ENCODE measurements at places on chromosomes 6 and 20.

DNA sequence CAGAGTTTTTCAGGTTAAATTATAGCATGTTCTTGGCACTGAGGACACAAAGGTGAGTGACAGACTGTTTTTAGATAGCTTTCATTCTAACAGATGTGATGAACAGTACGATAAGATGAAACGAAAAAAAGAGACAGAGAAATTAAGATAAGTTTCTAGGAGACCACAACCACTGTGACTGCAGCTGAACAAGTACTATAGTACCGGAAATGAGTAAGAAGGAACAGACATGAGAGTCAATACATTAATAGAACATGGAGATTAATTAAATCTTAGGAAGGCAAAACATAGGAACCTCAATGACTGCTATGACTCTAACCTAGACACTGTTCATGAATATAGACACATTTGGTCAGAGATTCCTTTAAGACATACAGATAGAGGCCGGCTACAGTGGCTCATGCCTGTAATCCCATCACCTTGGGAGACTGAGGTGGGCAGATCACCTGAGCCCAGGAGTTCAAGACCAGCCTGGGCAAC is 40.2 kb downstream of the HBS1L start:
- DNase-seq: no peak

DNA sequence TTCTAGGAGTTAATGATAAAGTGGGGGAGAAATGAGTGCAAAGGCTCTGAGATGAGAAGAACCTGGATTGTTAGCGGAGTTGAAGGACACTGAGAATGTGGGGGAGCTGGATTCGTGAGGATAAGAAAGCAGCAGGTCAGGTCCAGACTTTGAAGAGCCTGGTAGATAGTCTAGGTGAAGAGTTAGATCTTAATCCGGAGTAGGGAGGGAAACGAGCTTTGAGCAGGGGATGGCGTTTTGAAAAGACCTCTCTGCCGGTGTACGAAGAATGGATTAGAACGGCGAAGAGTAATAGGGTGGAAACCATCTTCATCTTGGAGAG is 487 bp upstream of the PHF20 start:
- no peak for DNase-seq

- no peak for DNase-seq
These were observed 11.4 kb upstream of the SOX12 start for GRCh38 chr20:313948-314347.

- DNase-seq: no peak
These were observed 132.1 kb downstream of the THEMIS start for GRCh38 chr6:127768745-127769144.

- no peak for DNase-seq
These were observed 378.1 kb downstream of the BTBD9 start for GRCh38 chr6:38261626-38262025.

GRCh38 chr6:4910037-4910760 is 93.6 kb downstream of the RPP40 start:
- DNase-seq: no peak

- no peak for DNase-seq
These were observed 2.0 kb upstream of the VARS1 start for GRCh38 chr6:31797588-31797987.

- no peak for DNase-seq
These were observed 143.6 kb downstream of the CD24 start for GRCh38 chr6:106830930-106831329.

- no peak for DNase-seq
These were observed 3.1 kb upstream of the KIF3B start for GRCh38 chr20:32274359-32274758.

DNA sequence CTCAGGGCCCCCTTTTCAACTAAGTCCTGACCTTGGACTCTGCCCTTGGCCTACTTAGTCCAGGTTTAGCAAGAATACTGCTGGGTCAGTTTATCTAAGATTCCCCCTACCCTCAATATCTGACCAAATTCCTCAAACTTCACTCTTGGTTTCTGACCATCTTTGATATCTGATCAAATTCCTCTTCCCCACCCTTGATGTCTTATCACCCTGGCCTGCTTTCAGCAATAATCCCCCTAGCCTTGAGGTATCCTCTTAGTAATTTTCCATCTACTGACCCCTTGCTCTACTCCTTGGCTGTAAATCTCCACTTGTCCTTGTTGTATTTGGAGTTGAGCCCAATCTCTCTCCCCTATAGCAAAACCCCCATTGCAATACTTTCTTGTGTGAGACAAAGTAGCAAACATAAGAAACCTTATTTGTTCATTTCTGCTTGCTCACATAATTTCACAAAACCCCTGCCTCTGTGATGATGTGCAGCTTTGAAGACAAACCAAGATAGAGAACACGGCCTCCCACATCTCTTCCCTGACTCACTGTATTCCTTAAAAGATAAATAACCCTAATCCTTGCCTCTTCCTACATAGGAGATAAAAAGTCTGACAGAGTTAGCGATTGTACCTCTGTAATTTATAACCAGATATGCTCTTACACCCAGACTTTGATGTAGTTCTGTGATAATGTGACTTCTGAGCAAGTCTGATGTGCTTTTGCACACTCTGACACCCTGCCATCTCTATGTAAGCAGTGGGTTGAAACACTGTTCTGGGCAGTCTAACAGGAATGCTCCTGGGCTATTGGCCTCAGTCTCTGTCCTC is 13.8 kb upstream of the IYD start:
- DNase-seq: no peak

GRCh38 chr6:142845143-142845571 is 99.8 kb downstream of the HIVEP2 start:
- DNase-seq: no peak

GRCh38 chr6:161082215-161082614 is 90.6 kb downstream of the MAP3K4 start:
- no peak for DNase-seq

GRCh38 chr6:145761584-145761983 is 26.3 kb upstream of the EPM2A start:
- DNase-seq: no peak

- DNase-seq: peak; percentile 44
These were observed 304.5 kb downstream of the CD83 start for GRCh38 chr6:14422061-14422460.

DNA sequence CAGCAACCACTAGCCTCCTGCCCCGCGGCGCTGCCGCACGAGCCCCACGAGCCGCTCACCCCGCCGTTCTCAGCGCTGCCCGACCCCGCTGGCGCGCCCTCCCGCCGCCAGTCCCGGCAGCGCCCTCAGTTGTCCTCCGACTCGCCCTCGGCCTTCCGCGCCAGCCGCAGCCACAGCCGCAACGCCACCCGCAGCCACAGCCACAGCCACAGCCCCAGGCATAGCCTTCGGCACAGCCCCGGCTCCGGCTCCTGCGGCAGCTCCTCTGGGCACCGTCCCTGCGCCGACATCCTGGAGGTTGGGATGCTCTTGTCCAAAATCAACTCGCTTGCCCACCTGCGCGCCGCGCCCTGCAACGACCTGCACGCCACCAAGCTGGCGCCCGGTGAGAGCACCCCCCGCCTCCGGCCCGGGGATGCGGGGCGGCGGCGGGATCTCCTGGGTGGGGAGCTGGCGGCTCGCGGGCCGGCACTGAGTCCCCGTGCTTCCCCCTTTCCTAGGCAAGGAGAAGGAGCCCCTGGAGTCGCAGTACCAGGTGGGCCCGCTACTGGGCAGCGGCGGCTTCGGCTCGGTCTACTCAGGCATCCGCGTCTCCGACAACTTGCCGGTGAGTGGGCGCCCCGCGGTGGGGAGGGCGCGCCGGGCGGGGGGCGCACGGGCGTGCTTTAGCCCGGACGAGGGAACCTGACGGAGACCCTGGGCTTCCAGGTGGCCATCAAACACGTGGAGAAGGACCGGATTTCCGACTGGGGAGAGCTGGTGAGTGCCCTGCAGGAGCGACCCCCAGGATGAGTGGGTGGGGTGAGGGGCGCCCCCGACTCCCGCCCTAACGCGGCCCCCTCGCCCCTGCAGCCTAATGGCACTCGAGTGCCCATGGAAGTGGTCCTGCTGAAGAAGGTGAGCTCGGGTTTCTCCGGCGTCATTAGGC is 585 bp downstream of the PIM1 start:
- DNase-seq: no peak

DNA sequence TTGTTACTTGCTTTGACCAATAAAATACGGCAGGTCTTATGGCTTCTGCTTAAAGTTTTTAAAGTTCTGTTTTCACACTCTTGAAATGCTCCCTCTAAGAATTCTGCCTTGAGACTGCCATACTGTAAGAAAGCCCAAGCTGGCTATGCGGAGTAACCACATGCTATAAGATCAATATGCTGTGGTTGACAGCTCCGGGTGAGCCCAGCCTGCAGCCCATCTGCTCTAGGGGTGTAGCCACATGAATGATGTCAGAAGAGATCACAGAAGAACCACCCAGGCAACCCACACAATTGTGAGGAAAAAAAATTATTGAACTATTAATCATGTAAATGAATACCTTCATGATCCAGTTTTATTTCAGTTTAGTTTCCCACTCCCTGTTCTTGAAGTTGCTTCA is 26.1 kb upstream of the SH3BGRL2 start:
- no peak for DNase-seq

- no peak for DNase-seq
These were observed 74.4 kb downstream of the DOK5 start for GRCh38 chr20:54549658-54550326.

DNA sequence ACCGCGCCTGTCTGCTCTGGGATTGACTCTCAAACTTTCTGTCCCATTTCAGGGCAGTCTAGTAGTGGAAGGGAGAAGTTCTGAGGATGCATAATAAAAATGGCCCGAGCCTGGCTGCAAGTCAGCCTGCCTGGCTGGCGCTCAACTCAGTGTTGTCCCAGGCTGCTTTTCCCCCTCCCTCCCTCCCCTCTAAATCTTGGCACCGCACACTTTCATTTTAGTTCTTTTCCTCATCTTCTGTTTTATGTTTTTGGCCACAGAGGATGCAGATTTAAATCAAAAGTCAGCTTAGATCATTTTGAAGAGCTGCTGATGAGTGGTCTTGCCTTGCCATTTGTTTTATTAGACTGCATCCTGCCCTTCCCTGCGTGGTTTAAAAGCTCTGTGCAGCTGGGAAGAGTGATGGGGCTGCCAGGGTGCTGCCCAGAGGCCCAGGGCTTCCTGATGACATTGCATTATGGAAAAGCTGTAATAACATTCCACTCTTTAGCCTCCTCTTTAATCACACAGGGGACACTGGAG is 6.5 kb upstream of the UQCC2 start:
- no peak for DNase-seq

DNA sequence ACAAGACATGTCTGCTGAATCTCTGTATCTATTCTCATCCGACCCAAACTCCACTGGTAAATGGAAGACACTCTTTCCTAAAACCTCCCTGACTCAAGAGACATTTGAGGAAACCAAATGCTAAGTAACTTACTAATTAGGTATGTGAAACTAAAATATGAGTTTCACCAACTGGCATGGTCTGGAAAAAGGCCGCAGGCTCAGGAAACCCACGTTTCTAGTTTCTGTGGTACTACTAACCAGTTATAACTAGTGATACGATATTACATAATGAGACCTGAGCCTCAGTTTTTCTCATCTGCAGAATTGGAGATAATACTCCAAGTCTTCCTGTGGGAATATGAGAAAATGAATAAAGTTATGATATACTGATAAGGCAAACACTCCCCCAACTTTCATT is 39.9 kb downstream of the ZNF391 start:
- no peak for DNase-seq

DNA sequence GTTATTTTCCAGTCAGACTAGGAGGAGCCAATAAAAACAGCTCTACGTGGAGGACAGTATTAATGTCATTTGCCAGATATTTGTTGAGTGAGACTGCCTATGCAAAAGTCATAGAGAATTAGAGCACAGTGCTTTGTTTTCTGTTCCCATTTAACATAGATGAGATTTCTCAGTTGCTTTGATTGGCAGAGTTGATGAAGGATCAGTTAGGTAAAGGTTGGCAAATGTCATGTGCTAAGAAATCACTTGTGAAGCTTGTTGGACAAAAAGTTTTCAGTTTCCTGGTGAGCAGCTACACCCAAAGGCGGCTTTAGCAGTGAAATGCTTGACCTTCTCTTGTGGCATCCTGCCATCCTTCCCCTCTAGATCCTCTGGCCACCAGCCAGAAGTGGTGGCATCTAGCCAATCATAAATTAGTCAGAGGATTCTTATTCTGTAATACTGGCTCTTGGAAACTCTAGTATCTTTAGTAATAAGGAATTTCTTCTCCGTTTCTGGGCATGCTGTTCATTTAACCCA is 37.0 kb downstream of the BCKDHB start:
- peak; percentile 34 for DNase-seq

- no peak for DNase-seq
These were observed 34.0 kb downstream of the HLA-F start for GRCh38 chr6:29757282-29757681.

GRCh38 chr6:137473598-137473997 is 20.6 kb downstream of the OLIG3 start:
- no peak for DNase-seq

- DNase-seq: no peak
These were observed 15.6 kb downstream of the ARHGAP40 start for GRCh38 chr20:38617011-38617829.

DNA sequence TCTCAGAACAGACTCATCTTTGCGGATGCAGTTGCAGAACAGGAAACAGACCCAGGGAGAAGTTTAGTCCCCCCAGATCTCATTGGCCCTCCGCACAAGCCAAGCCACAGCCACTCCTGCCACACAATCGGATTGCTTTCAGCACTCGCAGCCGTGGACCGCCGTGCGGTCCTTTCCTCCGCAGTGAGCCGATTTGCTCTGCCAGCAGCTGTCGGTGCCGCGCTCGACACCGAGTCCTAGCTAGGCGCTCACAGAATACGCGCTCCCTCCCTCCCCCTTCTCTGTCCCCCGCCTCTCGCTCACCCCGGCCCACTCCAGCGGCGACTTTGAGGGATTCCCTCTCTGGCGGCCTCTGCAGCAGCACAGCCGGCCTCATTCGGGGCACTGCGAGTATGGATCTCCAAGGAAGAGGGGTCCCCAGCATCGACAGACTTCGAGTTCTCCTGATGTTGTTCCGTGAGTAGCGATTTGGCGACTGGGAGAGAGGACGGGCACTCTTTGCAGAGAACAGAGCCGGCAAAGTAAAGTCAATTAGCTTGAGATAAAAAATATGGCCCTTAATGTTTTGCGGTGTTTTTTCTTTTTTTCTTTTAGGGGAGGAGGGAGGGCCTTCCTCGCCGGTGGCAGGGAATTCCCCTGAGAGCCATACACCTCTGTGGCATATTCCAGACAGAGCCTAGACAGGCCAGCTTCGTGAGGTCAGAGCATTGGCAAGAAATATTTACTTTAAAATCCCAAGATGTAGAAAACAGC is at the start of gene LAMP5:
LAMP5 (plus strand) TSS at position 130 of the 753 bp plus-strand sequence; CDS start at position 393, 263 bp downstream.
- DNase-seq: peak; percentile 13

All from cerebellar cortex (tissue), 1 donor.